ENCODE measurements at places on chromosomes 3 and 15.

- DNase-seq = no peak
These were observed 355.3 kb upstream of the ZNF385D start for GRCh38 chr3:22106213-22106896.

DNA sequence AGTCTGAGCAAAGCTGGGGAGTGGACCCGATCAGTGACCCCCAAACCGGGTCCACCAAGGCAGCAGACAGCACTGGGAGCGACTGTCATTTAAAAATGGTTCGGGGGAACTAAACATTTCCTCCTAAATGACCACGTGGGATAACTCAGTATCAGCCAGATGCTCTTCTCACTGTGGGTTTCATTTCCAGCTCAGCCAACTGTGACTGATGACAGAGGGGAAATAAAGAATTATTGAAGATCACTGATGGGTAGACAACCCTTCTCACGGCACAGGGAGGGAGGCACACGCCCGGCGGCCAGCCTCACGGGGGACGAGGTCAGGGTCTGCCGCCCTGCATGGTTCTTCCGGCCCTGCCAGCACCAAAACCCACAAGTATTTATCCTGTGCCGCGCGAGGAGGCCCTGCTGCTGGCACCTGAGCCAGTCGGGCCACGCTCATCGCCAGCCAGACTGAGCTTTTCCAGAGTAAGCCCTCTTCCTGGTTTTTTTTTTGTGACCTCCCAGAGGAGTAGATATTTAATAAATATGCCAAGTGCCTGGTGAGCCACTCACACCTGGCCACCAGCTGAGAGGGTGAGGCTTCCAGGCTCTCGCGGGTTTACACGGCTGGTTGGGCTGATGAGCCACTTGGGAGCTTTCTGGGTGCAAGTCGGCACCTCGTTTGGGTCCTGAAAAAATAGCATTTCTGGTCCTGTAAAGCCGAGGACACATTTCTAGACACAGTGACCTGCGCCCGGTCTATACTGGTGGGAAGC, 6.2 kb downstream of the MELTF start:
- no peak for DNase-seq

GRCh38 chr15:66269326-66270090, 16.0 kb upstream of the MEGF11 start:
- DNase-seq = no peak

GRCh38 chr3:104032283-104032682, 1334.4 kb upstream of the ALCAM start:
- no peak for DNase-seq
